Suppressor macrophage (primary cell): ENCODE measurements at places on chromosomes 2 and 18.

GRCh38 chr2:61549546-61549945 lies 11.4 kb upstream of the XPO1 start:
- DNase-seq = no peak

- no peak for DNase-seq
Measured at GRCh38 chr2:240596491-240596931, 10.0 kb downstream of the CAPN10 start.

GRCh38 chr2:197993830-197994229 lies 189.4 kb downstream of the PLCL1 start:
- no peak for DNase-seq

- DNase-seq = peak; percentile 74
Measured at GRCh38 chr18:5424903-5425664, 118.7 kb downstream of the EPB41L3 start.

GRCh38 chr18:34787931-34788532 lies 77.9 kb downstream of the DTNA start:
- peak; percentile 80 for DNase-seq

- DNase-seq = no peak
Measured at GRCh38 chr2:48504647-48505327, 25.2 kb upstream of the STON1 start.

GRCh38 chr2:23550553-23550952 lies 165.6 kb downstream of the KLHL29 start:
- DNase-seq = no peak

- no peak for DNase-seq
Measured at GRCh38 chr2:128469875-128470274, 151.2 kb upstream of the HS6ST1 start.

DNA sequence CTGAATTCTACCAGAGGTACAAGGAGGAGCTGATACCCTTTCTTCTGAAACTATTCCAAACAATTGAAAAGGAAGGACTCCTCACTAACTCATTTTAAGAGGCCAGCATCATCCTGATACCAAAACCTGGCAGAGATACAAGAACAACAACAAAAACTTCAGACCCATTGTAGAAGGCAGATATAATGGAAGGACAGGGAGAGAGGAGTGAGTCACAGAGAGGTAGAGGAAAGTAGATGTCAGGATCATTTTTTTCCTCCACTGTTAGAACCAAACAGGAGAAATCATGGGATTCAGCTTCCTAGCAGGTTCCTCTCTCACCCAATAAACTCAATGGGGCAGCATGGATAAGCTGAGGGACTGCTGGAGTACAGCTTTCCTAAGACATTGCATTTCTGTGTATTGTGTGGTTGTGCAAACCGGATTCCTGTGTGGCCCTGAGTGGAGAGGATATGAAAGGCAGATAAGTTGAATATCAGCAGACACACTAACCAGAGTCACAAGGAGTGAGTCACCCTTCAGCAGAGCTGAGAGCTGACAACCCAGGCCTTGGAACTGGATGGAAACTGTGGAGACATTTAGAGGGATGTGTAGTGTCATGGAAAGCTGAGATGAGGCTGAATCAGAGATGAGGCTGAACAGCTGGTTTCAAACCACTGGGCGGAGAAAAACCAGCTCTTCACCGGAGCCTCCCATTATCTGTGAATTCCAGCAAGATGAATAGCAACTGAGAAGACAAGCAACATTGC lies 60.9 kb upstream of the MMADHC start:
- no peak for DNase-seq

GRCh38 chr18:65988386-65988785 lies 237.6 kb downstream of the CDH7 start:
- DNase-seq = no peak

DNA sequence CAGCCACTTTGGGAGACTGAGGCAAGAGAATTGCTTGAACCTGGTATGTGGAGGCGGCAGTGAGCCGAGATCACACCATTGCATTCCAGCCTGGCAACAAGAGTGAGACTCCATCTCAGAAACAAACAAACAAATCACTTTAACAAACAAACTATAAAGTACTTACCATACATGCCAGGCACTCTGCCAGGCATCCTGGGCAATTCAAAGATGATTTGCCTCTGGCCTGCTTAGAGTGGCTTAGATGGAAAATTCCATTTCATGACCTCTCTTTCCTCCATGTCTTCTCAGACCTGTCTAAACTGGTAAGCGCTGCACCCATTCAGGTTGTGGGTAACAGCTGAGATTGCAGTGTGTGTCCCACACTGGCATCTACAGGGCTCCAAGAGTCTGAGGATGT lies 273.2 kb downstream of the BCL2 start:
- no peak for DNase-seq

- DNase-seq = no peak
Measured at GRCh38 chr2:65714866-65715265, 282.5 kb upstream of the SPRED2 start.

DNA sequence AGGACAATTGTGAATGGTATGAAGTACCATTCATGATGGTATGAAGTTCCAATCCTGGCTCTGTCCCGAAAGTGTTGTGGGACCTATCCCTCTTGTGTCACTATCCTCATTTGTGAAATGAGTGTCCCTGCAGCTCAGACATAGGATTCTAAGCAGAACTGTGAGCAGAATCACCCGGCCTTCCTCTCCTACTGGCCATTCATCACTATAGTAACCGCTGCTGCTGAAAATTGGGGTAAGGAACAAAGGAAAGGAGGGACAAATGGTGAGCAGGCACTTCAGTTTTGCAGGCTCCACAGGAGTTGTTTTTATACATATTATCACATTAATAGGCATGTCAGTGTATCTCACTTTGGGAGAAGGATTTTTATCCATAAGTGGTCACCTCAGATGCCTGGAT lies 27.4 kb downstream of the SMYD1 start:
- no peak for DNase-seq
